Psoas muscle (tissue), 8 donors: ENCODE measurements at places on chromosomes 3 and 15. TPM values are rescaled to one million over a fixed set of nuclear protein-coding genes. Genes with fewer than 3 reads are reported as not detected.
A peak's percentile ranks its signal among the peaks of the same experiment; 100 is the strongest.

The CLDN11 gene
- 2.3 TPM for total RNA-seq

The GPR149 gene
- total RNA-seq, result not detected

The GABRR3 gene
- total RNA-seq, result not detected

The ROBO1 gene
- 14.0 TPM for total RNA-seq

DNA sequence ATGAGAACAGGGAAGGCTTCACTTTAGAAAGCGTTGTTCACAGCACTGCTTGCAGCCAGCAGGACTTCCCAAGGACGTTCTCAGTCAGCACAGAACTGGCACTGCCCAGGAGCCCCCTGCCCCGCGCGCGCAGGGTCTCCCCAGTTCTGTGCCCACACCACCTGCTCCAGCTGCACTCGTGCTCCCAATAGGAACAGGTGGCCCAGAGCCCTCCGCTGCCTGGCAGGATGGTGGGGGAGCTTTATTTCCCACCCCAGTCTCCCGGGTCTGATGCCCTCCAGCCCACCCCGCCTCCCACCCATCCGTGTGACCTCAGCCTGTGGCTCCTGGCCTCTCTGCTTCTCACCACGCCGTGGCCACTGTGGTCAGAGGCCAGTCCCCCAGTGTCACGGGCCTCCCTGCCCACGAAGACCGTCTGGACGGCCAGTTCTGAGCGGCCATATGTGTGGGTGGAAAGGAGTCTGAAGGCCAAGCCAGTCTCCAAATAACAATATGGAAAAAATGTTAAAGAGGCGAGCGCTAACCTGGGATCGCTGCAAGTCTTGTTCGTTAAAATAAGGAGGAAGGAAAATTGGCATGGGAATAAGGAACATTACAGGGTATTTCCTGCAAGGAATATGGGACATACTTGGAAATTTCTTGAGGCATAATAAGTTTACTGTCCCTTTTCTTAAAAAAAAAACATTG is 54.6 kb upstream of the PCSK6 start:
- no peaks in the 10 kb centered on the region for H3K27me3 ChIP-seq
- no peaks in the 10 kb centered on the region for H3K36me3 ChIP-seq
- H3K27ac ChIP-seq, result no peak overlapping the region
- H3K4me1 ChIP-seq, result no peaks in the 10 kb centered on the region
- no peak overlapping the region for H3K4me3 ChIP-seq

DNA sequence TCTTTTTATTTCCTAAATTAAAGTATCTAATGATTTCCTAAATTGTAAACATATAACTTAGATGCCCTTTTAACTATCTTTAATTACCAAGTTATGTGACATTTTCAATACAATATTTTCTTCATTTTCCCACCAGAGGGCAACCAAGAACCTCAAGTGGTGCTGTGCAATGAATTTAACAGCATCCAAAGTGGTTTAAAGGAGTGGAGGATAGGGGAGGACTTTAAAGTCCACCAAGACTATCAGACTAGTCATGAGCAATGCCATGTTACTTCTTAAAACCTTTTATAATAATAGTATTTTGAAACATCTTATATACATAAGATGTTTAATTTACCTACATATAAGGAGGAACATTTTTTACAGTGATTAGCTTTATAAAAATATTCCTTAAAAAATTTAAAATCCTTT is 74.4 kb downstream of the DLG1 start:
- H3K4me3 ChIP-seq, result no peak overlapping the region
- DNase-seq, result no peak
- peaks cover 37% of the 10 kb centered on the region for H3K4me1 ChIP-seq

DNA sequence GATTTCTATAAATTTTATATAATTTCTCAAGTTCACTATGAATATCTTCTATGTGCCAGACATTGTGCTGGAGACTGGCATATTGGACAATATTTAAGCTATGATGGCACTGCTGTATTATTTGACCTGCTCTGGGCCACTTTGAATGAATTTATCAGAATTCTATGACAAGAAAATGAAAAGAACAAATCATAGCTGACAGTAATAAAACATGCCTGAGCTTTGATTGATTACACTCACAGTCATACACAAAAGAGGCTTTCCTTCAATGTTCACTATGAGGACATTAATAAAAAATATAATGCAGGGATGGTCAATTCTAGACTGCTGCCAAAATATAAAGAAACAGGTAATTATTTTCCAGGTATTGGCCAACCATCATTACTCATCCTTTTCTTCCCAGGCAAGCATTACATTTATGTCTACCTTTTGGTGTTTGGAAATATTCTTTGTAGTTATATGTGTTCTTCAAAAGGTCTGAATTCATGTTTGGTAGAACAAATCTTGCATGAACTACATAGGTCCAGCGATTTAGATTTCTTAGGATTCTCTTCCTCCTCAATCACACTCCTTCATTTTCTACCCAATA is 81.0 kb upstream of the ALCAM start:
- H3K4me3 ChIP-seq, result no peak overlapping the region
- H3K27me3 ChIP-seq, result no peaks in the 10 kb centered on the region
- no peaks in the 10 kb centered on the region for H3K4me1 ChIP-seq

DNA sequence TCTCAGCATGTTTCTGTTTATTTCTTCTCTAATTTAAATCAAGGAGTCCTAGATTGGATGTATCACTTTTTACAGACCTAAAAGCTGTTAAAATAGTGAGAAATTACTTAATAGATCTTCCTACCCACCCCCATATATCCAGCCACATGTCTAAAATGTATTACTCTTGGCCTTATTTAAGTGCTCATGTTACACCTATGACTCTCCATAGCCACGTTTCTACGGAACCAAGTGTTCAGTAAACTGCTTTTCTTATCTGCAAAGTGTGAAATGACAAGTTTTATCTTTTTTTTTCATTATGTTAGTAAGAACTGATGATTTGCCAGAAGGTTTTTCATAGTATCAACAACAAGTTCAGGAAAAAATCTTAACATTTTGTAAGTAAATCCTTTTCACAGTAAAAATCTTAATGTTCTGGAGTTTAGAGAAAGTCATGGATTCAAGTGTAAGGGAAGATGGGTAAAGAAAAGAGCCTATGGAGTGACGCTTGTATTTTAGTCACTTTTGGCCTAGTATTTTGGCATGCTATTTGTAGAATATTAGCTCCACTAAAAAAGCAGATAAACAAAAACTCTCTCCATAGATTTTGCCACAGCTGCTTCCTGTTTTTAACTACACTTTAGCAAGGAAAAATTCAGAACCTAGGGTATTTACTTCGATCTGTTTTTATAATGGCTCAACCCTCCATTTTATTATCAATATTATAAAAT is 41.2 kb upstream of the IGSF10 start:
- H3K27me3 ChIP-seq, result no peaks in the 10 kb centered on the region
- peak overlapping the region; percentile 10 for H3K27ac ChIP-seq
- H3K36me3 ChIP-seq, result no peaks in the 10 kb centered on the region
- no peaks in the 10 kb centered on the region for H3K4me1 ChIP-seq
- H3K4me3 ChIP-seq, result no peak overlapping the region
- DNase-seq, result no peak

GRCh38 chr3:184757022-184757651 is 45.3 kb upstream of the MAGEF1 start:
- peak overlapping the region; percentile 82 for H3K27ac ChIP-seq
- no peak overlapping the region for H3K4me3 ChIP-seq
- no peaks in the 10 kb centered on the region for H3K27me3 ChIP-seq
- peak; percentile 70 for DNase-seq

- no peak overlapping the region for H3K4me3 ChIP-seq
- H3K27me3 ChIP-seq, result no peaks in the 10 kb centered on the region
- peaks cover 11% of the 10 kb centered on the region for H3K4me1 ChIP-seq
- H3K27ac ChIP-seq, result no peak overlapping the region
- DNase-seq, result no peak
- H3K36me3 ChIP-seq, result no peaks in the 10 kb centered on the region
These were observed 122.5 kb downstream of the ATP10A start for GRCh38 chr15:25740383-25741255.
